Kidney epithelial cell (primary cell): ENCODE measurements at places on chromosomes 2 and 18. TPM values are rescaled to one million over a fixed set of nuclear protein-coding genes. Genes with fewer than 3 reads are reported as not detected.

Gene KLHL41
- total RNA-seq: 0.29 TPM in 1 of 2 replicates, not detected in the other

Gene REG3A
- not detected in 2 replicates for total RNA-seq

- peak; percentile 23 for DNase-seq
Observed at GRCh38 chr2:159758686-159759085, 39.3 kb downstream of the CD302 start.

GRCh38 chr2:233999182-233999581 is 51.3 kb upstream of the SPP2 start:
- no peak for DNase-seq

DNA sequence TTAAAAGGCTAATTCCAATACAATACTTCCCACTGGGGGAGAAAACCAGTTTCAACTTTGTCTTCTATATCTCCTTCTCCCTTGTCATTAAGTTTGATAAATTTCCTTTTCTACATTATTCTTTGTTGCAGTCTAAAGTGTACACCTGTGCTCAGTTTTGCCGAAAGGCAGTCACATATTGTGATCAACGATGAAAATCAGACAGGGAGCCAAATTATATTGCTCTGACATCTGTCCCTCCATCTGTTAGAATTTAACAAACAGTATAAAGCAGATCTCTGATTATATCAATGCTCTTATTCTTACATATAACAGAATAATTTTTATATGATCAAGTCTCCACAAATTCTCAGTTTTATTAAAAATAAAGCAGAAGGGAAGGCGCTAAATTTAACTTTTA is 496.7 kb downstream of the NRXN1 start:
- DNase-seq: no peak

GRCh38 chr2:234620018-234620417 is 123.1 kb upstream of the ARL4C start:
- no peak for DNase-seq

- no peak for DNase-seq
Observed at GRCh38 chr18:195651-196050, 37.3 kb downstream of the USP14 start.

GRCh38 chr18:13362051-13362450 is 143.5 kb downstream of the LDLRAD4 start:
- no peak for DNase-seq

- DNase-seq: no peak
Observed at GRCh38 chr18:2654169-2654927, 1.2 kb upstream of the SMCHD1 start.

GRCh38 chr2:225184948-225185347 is 142.7 kb upstream of the DOCK10 start:
- no peak for DNase-seq

GRCh38 chr2:171013851-171014250 is 84.8 kb downstream of the GORASP2 start:
- DNase-seq: no peak
